ENCODE measurements at places on chromosomes 13 and 19.

DNA sequence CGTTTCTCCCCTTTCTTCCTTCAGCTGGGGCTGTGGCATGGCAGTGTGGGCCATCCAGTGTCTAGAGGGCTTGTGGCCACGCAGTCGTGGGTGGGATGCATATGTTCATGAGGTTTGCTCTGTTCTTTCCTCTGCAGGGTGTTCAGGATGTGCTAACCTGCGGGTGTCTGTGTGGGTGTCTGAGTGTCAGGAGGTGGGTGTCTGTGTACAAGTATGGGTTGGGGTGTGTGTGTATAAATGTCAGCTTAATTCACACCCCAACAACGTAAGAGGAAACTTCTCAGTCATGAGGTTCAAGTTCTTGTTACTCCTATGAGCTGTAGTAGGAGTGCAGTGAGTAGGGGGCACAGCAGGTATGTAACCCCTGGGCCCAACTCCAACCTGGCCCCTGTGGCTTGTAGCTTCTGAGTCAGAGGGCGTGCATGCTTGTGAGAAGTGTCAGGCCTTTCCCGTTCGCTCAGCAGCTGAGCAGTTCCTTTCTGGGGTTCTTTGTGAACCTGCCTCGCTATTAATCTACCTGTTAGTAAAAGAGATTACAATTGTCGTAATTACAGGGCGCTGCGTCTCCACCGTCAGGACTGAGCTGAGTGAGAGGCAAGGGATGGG lies 49.1 kb downstream of the NFIX start:
- no peak for DNase-seq

- no peak for DNase-seq
Measured at GRCh38 chr19:15445807-15446376, 3.9 kb downstream of the WIZ start.

GRCh38 chr13:70814684-70815083 lies 706.4 kb upstream of the KLHL1 start:
- DNase-seq = no peak

- no peak for DNase-seq
Measured at GRCh38 chr13:112791663-112792440, 102.0 kb downstream of the ATP11A start.

GRCh38 chr13:98632961-98633360 lies 56.1 kb upstream of the STK24 start:
- DNase-seq = no peak
